ENCODE measurements at places on chromosomes 12 and 14.

GRCh38 chr12:42097971-42098370 lies 46.7 kb downstream of the GXYLT1 start:
- peak; percentile 58 for DNase-seq

DNA sequence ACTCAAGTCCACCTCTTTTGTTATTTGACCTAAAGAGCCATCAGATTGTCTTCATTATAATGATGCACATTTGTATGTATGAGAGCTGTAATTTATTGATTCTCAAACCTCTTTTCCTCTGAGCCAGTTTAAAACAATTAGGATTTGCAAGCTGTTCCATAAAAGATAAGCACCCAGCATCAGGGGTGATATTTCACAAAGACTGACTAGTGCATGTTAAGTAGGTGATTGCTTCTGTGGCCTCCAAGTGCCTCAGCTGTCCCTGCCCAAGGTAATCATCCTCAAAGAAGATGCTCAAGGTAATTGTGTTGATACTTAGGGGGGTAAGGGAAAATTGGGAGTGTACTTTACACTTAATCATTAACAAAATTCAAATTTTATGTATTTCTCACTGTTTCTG lies 18.2 kb downstream of the CEP128 start:
- DNase-seq = no peak

DNA sequence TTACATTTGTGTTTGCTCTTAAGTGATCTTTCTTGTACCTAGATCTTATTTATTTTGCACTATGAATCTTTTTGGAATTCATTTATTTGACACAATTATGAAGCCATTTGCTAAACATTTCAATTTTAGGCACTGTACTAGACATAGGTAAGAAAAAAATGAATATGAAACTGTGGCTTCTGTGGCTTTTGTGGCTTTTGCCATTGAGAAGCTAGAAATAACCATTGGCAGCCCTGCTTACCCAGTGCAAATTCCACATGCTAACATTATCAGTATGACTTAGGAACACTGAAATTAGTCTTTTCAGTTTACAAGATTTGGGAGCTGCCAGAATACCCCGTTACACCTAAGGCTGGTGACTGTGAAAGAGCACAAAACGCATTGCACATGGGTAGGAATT lies 60.1 kb downstream of the FSCB start:
- no peak for DNase-seq

GRCh38 chr12:69421548-69421947 lies 48.6 kb upstream of the FRS2 start:
- no peak for DNase-seq

GRCh38 chr12:22971701-22972191 lies 346.8 kb downstream of the ETNK1 start:
- DNase-seq = no peak

- no peak for DNase-seq
Observed at GRCh38 chr12:79945433-79945832, 10.5 kb upstream of the PPP1R12A start.

- DNase-seq = peak; percentile 86
Observed at GRCh38 chr12:52442600-52443061, 8.5 kb upstream of the KRT75 start.

GRCh38 chr12:101823039-101823438 lies 7.7 kb downstream of the GNPTAB start:
- DNase-seq = no peak

- peak; percentile 99 for DNase-seq
Observed at GRCh38 chr12:121796855-121797751, 3.6 kb upstream of the RHOF start.

DNA sequence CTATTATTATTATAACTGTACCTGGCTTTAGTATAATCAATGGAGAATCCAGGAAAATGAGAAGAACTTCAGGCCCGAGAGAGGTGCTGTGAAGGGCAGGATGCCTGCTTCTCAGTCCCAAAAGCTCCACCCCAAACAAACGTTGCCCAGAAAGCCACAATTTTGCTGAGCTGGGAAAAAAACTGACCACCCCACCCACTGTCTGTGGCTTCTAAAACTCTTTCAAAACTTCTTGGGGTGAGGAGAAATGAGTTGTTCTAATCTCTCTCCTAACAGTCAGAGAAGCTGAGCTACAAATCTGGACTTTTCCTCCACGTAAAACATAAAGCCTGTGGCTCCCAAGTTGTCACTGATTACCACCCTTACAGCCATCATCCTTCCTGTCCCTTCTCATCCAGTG lies 13.4 kb downstream of the VDR start:
- DNase-seq = no peak

DNA sequence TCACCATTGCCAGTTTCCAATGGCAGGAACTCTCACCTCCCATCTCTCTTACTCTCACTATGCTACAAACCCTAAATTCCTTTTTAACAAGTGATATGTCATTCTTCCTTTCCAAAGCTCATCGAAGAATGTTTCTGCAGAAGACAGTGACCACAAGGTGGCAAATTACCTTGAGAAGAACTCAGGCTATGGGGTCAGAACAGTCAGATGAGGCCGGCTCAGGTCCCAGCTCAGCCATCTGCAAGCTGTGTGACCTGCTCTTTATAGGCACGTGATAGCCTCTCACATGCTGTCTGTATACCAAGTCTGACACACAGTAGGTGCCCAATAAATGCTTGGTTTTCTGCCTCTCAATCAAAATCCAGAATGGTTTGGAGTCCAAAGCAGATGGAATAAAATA lies 80.7 kb downstream of the FOXN3 start:
- DNase-seq = no peak

DNA sequence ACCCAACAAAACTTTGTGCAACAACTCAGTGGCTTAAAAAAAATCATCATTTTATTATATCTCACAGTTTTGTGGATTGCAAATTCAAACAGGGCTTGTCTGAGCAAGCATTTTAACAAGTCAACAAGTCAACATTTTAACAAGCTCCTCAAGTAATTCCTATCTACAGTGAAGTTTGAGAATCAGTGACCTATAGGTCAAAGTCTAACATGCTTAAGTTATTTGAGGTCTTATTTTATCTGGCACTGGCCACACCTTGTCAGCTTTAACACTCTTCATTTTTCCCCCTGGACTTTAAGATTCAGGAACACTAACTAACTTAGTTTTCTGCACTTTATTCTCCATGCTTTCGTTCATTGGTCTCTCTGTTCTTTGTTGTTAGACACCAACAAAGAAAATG lies 71.2 kb upstream of the PELI2 start:
- DNase-seq = no peak

- no peak for DNase-seq
Observed at GRCh38 chr14:91232052-91232451, 12.5 kb downstream of the GPR68 start.

DNA sequence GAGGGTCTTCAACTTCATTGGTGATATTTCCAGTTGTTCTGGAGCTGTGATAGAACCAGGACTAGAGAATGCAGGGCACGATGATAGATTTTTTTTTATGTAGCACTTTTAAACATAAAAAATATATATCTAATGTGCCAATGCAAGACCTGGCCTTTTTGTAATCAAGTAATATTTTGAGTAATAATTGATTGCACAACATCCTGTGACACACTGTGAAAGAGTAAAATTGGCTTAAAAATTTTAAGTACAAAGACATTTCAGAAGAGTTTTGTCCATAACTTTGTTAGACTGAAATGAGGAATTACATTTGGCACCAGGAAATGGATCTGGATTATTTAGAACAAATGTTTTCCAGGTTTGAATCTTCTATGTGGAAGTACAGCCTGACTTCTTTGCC lies 22.1 kb downstream of the PRKCH start:
- DNase-seq = no peak

- no peak for DNase-seq
Observed at GRCh38 chr12:32049956-32050355, 56.7 kb upstream of the BICD1 start.

- no peak for DNase-seq
Observed at GRCh38 chr12:94267921-94268471, 119.6 kb downstream of the PLXNC1 start.

DNA sequence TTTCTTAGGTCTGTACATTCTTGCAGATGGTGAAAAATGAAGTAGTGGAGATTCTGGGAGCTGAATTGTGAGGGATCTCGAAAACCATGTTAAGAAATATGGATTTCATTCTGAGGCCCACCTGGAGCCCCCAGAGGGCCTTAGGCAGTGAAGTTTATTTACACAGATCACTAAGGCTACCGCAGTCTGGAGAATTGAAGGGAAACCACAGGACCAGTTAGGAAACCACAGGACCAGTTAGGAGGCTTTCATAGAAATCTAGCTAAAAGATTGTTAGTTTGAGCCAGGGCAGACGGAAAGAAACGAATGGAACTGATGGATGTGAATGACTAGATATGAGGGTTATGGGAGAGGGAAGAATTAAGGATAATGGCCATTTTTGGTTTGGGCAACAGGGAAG lies 7.2 kb downstream of the CBLN3 start:
- DNase-seq = no peak

DNA sequence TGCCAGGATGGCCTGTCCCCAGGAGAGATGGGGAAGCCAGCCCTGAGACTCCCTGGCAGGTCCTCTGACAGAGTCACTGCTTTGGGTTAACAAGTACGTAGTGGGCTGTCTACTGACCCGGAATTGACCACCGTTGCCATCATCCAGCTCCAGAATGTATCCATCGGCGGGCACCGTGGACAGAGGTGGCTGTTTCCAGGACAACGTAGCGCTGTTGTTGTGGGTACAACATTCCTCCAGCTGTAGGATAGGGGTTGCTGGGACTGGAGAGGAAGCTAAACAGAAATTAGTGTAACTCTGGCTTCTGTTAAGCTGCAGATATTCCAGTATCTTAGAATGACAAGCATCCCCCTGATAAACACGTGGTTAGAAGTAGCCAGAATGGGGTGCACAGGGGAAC lies 56.3 kb upstream of the PYGL start:
- DNase-seq = no peak

DNA sequence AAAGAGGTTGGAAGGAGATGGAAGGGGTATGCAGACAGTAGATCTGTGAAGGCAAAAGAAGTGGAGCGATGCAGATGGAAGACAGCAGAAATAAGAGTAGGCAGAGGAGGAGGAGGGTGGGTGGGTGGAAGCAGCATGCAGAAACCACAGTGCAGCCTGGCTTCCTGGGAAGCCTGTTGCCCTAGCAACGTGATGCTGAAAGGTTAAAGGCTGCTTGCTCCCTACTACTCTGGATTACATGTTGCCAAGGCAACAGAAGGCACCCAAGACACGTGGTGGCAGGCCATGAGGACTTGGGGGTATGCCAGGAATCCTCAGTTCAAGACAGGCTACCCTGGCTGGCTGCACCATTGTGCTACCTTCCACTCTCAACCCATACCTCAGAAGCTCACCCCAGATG lies 129.6 kb downstream of the GRIN2B start:
- DNase-seq = no peak

DNA sequence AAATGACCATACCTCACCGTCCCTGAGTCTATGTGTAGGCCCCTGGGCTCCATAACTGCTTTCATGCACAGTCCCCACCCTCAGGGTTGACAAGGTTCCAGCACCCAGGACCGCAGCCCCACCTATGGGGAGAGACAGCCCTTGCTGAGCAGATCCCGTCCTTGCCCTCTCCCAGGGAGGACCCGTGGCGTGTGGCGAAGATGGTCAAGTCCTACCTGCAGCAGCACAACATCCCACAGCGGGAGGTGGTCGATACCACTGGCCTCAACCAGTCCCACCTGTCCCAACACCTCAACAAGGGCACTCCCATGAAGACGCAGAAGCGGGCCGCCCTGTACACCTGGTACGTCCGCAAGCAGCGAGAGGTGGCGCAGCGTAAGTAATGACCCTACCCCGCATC lies 10.3 kb downstream of the HNF1A start:
- no peak for DNase-seq

- DNase-seq = no peak
Observed at GRCh38 chr12:32435921-32436705, 36.8 kb downstream of the FGD4 start.

All from ACHN (cell line).